ENCODE measurements at places on chromosomes 3 and 15. TPM values are rescaled to one million over a fixed set of nuclear protein-coding genes. Genes with fewer than 3 reads are reported as not detected.

CLDN11 gene
- not detected for total RNA-seq

GATM gene
- total RNA-seq, result 0.44 TPM

DNA sequence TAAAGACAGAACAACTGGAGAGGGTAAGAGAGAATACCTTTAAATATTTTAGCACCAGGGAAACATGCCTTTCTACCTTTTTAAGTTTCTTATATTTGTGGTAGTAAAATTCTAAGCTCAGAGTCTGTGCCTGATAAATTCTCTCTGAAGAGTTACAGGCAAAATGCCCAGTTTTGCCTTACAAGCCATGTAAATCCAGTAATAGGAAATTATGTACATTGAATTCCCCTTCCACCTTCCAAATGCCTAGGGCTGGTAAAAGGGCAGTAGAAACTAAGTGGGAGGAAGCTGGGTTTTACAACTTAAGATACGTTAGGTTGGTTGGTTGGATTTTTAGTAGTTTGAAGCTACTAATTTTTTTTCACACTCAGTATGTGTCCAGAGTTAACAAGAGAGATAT is 43.1 kb upstream of the TP63 start:
- DNase-seq, result no peak

GRCh38 chr15:68232937-68233336 is 3.4 kb upstream of the CLN6 start:
- no peak for DNase-seq

DNA sequence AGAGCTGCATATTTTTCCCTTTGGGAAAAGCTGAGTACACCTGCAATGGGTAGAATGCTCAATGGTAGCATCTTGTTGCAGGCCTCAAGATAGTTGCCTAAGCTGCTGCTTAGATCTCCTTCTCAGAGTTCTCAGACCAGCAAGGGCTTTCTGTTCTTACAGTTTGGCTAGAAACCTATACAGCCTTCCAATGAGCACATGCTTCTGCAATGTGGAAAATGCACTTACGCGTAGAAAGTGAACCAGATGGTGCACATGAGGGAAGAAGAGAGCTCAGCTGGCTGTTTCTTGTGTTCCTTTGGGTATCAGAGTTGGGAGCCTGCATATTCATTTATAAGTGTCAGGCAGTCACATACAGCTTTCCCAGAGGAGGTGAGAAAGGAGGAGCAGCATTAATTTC is 136.4 kb downstream of the B3GALNT1 start:
- no peak for DNase-seq

- DNase-seq, result no peak
Observed at GRCh38 chr3:32583708-32584107, 13.1 kb upstream of the DYNC1LI1 start.
